ENCODE measurements at places on chromosomes 7 and 10.

DNA sequence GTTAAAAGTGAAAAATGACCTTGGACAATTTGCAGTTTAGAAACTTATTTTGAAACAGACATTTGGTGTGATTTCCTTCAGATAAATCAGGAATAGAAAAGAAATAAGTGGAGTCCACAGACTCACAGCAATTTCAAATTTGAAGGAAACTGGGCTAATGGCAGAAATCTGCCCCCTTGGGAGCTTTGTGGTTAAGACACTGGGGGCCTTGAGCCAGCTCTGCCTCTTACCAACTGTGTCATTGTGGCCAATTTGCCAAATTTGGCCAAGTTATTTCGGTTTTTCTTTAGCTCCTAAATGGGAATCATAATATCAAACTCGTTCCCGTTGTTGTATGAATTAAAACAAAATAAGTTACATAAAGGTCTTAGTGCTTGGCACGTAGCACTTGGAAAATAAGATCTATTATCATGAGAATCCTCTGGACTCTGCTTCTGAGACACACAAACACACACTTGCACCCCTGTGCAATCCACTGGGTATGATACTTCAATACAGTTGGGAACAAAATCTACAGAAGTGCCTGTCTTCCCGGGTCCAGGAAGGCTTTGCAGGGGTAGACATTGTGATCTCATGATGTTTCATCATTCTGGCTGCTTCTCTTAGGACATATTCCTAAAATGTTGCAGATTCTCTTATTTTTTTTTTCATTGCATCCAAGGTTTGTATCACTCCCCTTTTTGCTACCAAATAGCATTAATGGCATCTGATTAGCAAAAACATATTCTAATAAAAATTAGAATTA, 4.9 kb downstream of the ARMC3 start:
- DNase-seq: no peak

DNA sequence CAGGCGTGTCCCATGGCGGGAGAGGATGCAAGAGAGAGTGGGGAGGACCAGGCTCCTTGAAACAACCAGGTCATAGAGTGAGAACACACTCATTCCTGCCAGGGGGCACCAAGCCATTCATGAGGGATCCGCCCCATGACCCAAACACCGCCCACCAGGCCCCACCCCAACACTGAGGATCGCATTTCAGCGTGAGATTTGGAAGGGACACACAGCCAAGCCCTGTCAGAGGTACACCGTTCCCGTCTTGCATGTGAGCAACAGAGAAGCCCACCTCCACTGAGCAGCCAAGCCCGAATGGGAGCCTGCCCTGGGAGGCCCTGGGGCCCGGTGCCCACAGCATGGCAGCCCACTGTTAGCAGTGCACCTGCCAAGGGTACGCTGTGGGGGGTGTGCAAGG, 7.9 kb upstream of the ARPC1B start:
- no peak for DNase-seq

DNA sequence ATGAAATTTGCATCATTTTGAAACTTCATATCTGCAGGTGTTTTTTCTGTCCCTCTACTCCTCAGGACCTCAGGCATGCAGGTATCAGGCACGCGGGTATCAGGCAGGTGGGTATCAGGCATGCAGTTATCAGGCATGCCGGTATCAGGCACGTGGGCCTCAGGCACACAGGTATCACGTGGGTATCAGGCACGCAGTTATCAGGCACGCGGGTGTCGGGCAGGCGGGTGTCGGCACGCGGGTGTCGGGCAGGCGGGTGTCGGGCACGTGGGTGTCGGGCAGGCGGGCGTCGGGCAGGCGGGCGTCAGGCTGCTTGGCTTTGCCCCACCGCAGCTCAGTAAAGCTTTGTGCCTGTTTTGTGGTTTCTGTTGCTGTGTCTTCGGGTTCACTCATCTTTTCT, 8.7 kb downstream of the SPRN start:
- DNase-seq: no peak

- no peak for DNase-seq
Observed at GRCh38 chr10:95531994-95532399, 29.2 kb downstream of the SORBS1 start.

DNA sequence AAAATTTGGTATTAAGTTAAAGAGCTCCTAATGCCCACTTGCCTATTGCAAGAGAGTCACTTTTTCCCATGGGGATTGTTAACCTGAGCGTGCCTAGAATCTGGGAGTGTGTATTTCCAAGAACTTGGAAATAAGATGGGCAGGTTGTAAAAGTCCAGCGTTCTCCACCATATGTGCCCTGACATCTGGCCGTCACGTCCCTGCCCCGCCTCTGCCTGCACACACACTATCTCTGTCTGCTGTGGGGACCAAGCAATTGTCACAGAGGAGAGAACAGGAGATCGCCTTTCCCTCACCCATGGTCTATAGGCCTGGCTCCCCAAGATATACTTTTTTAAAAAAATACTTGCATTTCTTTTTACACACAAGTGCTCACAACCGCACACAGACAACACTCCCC, 396.5 kb upstream of the PFKP start:
- no peak for DNase-seq

DNA sequence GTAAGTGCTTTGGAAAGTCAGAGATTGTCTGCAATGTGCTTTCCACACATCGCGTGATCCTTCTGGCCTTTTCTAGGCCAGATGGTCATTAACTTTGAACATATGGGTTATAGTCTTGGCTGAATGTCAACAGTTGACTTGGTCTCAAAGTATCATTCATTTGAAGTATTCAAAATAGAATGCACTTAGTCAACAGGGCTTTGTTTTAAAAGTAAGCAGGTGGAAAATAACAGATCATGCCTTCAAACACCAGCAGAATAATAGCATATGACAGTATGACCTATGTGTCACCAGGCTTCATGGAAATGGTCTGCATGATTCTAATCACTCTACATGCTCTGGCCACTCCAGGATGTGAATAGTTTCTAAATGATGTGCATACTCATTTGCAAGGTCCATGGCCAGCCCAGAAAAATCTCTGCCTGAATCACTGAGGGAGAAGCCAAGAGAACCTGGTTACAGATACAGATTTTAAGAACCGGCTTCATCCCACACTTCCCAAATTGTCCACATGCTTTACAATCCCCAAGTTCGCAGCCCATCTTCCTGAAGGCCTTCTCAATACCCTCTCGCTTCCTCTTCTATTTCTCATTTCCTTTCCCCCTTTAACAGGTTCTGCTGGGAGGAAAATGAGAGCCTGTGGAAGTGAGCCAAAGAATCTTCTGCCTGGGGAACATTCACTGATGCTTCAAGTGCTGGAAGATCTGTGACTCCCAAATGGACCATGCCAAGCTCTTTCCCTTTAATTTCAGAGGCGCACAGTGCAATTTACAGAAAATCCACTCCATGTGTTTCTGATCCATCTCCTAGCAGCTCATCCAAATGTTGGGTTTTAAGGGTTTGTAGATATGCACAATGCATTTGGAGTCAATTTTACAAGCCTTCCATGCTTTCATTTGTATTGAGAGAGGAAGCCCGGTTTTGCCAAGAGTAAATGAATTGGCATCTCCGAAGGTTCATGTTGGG, 122.8 kb upstream of the GDF10 start:
- DNase-seq: peak; percentile 8

DNA sequence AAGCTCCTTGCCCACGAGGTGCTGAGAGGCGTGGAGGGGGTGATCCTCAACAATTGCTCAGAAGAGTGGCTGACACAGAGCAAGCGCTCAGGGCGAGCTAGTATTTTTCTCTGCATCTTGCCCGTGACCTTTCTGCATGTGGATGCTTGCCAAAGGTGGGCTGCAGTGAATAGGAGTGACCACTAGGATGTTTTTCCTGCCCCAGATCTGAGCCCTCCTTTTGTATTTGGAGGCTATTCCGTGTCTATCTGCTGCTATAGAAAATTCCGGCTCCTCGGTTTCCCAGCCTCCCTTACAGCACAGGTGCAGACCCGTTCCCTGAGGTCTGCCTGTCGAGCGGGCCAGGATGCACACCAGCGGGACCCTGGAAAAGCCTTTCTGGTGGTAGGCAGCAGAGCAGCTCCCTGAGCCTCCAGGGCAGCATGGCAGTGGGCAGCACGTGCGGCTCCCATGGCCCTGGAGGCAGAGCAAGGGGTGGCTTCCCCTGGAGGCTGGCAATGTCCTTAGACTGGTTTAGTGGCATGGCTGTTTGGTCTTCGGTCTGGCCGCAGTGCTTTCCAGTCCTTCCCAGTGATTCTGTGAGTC, 145.1 kb upstream of the PCBD1 start:
- no peak for DNase-seq

DNA sequence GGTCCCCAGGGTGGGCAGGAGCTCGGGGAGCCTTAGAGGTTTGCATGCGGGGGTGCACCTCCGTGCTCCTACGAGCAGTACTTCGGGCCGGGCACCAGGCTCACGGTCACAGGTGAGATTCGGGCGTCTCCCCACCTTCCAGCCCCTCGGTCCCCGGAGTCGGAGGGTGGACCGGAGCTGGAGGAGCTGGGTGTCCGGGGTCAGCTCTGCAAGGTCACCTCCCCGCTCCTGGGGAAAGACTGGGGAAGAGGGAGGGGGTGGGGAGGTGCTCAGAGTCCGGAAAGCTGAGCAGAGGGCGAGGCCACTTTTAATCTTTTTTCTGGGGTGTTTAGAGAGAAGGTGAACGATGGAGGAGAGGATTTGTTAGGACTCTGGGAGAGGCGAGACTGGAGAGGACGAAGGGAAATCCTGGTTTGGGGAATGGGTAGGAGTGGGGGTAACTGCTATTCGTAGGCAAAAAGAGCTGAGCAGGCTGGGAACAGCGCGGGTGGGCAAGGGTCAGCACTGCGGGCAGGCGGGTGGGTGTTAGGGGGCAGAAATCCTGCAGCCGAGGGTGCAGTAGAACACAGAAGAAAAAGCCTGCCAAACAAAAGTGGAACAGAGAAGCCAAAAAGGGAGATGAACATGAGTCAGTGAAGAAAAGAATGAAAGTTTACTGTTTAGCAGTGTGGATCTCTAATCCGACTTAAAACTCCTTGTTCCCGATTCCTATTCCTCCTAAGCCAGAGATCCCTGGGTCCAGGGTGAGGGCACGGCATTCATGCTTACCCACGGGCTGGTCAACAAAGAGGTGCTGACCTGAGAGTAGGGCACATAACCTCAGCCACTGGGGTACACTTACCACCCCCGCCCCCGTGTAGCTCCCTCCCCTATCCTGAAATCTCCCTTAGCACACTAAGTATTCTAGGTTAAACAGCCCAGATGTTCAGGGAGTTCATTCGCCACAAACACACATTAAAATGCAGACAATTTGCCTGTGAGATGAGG, 26.9 kb downstream of the PRSS2 start:
- no peak for DNase-seq

DNA sequence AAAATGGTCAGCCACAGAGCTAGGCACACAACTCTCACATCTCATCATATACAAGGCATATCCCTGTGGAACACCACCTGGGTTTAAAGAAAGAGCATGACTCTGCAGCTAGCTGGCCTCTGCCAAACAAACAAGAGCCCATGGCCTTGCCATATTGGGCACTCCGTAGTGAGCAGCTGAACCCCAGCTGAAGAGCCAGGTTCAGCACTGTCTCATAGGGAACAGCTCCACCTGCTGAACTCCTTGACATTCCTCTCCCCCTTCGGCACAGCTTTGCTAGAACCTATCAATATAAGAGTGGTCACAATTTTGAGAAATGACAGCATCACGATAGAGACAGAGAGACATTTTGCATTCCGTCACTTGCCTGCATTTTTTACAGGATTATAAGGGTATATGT, 20.0 kb downstream of the SORCS1 start:
- peak; percentile 1 for DNase-seq

GRCh38 chr7:39453743-39454355, 112.4 kb upstream of the YAE1 start:
- DNase-seq: peak; percentile 51

DNA sequence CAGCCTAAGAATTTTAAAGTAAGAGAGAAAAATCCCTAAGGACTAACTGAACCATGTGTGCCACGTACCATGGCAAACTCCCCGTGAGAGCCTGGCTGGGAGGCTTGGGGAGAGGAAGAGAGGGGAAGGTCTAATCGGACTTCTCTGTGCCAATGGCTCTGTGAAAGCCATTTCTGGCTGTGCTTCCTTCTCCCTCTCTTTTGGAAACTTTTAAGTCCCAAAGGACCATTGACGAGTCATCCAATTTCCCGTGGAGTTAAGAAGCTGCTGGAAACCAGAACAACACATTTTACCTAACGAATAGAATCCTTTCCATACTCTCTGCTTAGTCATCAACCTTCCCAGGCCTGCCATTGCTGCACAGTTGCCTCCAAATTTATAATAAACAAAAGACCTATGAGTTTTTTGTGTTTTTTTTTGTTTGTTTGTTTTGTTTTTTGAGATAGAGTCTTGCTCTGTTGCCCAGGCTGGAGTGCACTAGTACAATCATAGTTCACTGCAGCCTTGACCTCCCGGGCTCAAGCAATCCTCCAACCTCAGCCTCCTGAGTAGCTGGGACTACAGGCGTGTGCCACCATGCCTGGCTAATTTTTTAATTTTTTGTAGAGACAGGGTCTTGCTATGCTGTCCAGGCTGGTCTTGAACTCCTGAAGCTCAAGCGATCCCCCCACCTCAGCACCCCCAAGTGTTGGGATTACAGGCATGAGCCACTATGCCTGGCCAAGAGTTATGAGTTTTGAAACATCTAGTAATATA, 13.2 kb downstream of the LAMB1 start:
- DNase-seq: no peak

GRCh38 chr7:11127988-11128387, 154.3 kb downstream of the PHF14 start:
- no peak for DNase-seq

DNA sequence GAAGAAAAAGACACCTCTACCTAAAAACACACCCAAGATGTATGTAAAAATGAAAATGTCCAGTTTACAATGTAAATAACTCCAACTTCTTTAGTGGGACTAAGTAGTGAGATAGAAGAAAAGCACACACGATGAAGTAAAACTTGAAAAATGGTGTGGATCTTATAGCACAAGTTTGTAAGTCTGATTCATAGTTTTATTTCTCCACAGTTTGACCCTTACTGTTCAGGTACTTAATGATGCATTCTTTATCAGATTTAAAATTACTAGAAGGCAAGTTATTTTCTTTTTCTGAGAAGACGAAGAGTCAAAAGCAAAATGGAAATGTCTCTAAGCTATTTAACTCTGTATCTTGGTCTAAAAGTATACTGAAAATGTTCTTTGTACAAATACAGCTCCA, 6.1 kb downstream of the NAMPT start:
- DNase-seq: no peak
